ENCODE measurements at places on chromosomes 12 and 14. TPM values are rescaled to one million over a fixed set of nuclear protein-coding genes. Genes with fewer than 3 reads are reported as not detected.

Gene OR6J1
- not detected for total RNA-seq

Gene GPR84
- total RNA-seq: 1.2 TPM

Gene GARIN6
- not detected for total RNA-seq

Gene KCNH3
- total RNA-seq: 10.9 TPM

Gene KLRC1
- total RNA-seq: 0.52 TPM

Gene HOXC13
- not detected for total RNA-seq

Gene IAPP
- not detected for total RNA-seq

Gene LRRC43
- total RNA-seq: 0.23 TPM

Gene EIF2S3B
- total RNA-seq: 2.4 TPM

GRCh38 chr12:24903329-24904088 is 45.4 kb downstream of the BCAT1 start:
- peak; percentile 27 for DNase-seq

GRCh38 chr12:6233121-6233971 is 33.1 kb downstream of the CD9 start:
- DNase-seq: no peak

DNA sequence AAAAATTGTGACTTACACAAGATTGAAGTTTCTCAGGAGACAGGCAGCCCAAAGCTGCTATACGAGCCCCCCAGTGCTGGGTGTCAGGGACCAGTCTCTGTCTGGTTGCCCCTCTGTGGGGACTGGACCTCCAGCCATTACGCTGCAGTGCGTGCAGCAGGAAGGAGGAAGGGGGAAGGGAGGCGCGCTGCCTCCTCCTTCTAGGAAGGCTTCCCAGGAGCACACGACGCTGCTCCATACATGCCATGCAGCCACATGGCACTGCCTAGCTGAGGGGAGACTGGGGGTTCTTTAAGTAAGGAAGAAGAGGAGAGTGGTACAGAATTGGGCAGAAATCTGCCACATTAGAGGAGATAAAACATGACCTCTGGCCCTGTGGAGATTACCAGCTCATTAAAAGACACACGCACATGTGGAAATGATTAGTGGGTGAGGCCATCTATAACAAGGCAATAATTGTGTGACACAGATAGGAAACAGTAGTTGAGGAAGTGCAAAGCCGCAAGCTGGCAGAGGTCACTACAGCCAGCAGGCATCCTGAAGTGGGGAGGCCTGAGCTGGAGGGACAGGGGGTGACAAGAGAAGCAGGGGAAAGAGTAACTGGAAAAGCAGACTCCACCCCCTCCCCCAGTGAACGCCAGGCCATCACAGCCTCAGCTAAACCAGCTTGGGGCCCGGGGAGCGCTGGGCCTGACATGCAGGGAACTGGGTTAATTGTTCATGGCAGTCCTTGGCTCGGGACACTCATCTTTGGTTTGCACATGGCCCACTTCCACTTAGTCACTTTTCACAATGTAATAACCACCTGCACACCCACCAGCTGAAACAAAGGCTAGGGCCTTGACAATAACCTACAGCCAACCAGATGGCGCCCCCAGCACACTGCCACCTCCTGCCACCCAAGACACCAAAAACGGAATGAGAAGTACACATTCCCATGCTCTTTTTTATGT is 39.6 kb downstream of the CCDC88C start:
- peak; percentile 56 for DNase-seq

- no peak for DNase-seq
Measured at GRCh38 chr12:34287986-34288962, 266.0 kb downstream of the ALG10 start.

DNA sequence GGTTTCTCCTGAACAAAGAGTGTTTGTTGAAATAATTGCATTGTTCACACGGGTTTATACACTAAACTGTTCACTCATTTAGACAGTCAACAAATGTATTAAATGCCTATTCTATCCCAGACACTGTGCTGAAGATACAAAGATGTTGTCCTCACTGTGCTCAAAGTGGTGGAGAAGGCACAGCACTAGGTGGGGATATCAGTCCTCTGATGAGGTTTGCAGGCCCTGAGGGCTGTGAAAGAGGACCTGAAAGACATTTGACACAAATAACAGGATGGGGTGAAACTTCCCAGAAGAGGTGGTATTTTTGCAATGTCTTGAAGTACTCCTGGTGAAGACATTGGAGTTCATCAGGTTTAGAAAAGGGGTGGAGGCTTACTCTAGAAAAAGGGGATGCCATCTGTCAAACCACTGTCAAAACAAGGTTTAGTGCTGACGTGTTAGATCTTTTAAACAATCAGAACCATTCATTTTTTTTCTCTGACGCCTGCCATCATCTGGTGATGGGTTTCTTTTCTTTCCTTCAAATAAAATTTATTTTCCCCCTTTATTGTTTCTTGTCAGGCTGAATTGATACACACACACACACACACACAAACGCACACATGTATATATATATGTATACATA is 69.5 kb downstream of the ACSS3 start:
- no peak for DNase-seq

GRCh38 chr12:100329800-100330199 is 27.1 kb upstream of the SLC17A8 start:
- no peak for DNase-seq

DNA sequence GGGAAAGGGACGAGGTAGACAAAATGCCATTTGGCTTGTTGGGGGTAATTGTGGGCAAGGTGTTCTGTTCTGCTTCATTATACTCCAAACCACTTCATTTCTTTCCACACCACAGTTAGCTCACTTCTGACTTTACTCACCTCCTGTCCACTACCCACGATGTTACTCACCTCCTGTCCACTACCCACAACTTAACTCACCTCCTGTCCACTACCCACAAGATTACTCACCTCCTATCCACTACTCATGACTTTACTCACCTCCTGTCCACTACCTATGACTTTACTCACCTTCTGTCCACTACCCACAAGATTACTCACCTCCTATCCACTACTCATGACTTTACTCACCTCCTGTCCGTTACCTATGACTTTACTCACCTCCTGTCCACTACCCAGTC is 10.1 kb upstream of the TWF1 start:
- no peak for DNase-seq

GRCh38 chr14:66482873-66483272 is 3.3 kb upstream of the CCDC196 start:
- DNase-seq: no peak

GRCh38 chr12:109950625-109951024 is 45.5 kb downstream of the GIT2 start:
- no peak for DNase-seq

DNA sequence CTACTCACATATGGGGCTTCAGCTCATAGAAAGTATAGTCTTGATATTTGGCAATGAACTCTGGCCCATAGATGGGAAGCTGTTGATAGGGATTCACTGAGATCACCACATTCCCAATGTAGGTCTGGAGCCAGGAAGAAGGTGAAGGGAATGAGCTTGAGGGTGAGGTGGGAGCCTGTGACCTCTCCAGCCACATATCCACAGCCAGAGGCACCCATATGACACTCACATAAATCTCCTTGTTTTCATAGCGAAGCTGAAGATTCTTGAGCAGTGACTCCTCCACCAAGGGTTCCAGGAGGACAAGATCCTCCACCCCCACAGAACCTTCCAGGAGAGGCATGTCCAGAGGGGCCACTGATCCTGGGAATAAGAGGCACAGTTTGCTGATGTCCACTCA is 1.9 kb downstream of the MYO1A start:
- DNase-seq: no peak

DNA sequence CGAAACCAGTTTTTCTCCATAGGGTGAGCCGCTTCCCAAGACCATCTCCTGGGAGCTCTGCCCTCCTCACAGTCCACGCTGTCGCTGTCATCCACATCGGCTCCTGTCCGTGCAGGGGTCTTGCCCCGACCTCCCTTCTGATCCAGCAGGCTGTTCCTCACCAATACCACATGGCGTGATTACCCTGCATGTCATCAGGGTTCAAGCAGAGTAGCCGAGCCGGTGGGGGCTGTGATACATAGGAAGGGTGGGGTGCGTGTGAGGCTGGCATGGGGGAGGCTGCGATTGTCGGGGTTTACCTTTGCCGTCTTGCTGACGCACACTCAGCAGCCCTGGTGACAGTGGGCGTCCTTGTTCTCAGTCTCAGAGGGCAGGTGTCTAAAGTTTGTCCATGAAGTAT is 17.0 kb downstream of the TEDC1 start:
- DNase-seq: no peak
